ENCODE measurements at places on chromosomes 6 and 20. TPM values are rescaled to one million over a fixed set of nuclear protein-coding genes. Genes with fewer than 3 reads are reported as not detected.

DNA sequence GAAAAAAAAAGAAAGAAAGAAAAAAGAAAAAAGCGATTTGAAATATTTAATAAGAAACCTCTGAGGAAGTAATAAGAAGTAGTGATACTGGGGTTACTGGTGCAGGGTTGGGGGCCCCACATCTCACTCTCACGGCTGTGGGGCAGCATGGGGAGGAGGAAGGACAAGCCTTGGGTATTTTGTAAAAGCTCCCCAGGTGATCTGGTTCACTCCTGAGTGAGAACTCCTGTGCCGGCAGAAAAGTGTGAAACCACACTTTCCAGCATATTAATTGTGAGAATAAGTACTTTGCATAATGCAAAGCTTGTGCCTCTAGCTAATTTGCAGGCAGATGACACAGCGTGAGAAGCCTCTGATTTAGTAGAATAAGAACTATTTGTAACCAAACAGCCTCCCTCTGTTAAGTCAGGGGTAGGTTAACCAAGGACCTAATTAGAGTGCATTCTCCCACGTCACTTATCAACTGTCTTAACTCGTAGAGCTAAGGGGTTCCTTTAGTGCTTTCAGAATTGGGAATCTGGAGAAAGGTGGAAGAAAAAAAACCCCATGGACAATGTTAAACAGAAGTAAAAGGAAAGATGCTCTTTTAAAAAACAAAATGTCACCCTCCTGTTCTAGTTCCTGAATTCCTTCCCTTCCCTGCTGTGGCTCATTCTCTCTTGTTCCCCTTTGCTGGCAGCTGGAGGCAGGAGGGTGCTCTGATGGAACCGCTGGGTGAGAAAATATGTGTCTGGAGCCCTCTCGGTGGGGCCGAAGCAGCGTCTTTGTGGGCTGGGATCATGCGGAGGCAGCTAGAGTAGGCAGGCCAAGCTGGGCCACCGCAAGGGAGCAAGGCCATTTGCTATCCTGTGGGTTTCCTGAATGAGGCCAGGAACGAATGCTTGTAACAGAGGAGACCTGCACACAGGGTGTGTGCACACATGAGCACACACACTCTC is 108.7 kb downstream of the FYN start:
- DNase-seq: peak; percentile 26

GRCh38 chr6:69790629-69791028 is 6.2 kb downstream of the LMBRD1 start:
- DNase-seq: no peak

- no peak for DNase-seq
Observed at GRCh38 chr6:75800708-75801505, 51.9 kb downstream of the MYO6 start.

GRCh38 chr20:38191654-38192053 is 26.6 kb upstream of the TGM2 start:
- no peak for DNase-seq

MEI4 gene
- not detected for total RNA-seq

RAET1G gene
- total RNA-seq: not detected

DNA sequence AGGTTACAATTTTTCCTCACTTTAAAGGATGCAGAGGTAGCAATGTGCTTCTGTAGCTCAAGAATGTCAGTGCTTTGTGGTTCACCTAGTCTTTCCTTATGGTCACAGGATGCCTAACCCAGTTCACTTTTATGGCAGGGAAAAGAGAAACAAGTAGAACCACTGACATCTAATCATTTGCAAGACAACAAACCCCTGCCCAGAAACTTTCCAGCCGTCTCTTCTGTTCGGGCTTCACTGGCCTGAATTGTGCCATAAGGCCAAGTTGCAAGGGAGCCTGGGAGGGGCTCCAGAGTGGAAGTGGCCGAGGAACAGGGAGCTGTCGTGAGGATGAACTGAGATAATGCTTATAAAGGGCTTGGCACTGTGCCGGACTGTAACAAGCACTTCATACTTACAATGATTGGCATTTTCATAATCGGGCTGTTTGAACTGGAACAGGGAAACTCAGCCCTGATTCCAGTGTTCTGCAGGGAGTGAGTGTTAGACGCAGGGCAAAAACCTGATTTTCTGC is 212.6 kb downstream of the BCAS1 start:
- DNase-seq: no peak

SPATA2 gene
- total RNA-seq: 16.0 TPM

DNA sequence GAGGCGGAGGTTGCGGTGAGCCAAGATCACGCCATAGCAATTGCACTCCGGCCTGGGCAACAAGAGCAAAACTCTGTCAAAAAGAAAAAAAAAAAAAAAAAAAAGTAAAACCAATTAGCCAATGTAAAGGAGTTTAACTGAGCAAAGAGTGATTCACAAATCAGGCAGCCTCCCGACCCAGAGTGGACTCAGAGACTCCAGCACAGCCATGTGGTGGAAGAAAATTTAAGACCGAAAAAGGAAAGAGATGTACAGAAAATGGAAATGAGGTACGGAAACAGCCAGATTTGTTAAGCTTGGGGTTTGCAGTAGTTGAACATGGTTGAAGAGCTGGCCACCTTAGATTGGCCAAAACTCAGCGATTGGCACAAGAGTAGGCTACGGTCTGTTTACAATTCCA is 51.4 kb downstream of the ERMARD start:
- DNase-seq: no peak

- no peak for DNase-seq
Observed at GRCh38 chr6:110183292-110183885, 3.2 kb downstream of the CDC40 start.

DNA sequence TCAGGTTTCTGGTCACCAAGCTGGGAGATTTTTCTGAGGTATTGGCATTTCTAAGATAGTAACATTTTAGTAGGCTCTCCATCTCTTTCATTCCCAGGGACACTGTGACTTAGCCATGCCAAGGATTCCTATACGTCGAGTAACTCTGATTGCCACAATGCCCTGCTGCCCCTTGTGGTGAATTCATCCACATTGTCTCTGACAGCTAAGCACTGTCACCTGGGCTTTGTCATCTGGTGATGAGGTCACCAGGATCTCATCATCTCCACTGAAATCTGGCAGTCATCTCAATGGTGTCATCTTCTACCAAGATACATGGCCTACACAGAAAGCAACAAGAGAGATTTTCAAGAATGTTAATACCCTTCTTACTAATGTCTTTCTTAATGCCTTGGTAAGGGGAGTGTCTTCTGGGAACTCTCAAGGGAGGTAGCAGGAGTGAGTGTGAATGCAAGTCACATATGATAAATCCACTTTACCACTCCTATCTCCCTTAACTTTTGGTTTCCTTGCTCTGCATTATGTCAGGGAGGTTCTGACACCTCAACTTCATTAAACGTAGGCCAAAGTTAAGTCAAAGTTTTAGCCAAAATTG is 246.7 kb downstream of the CD109 start:
- DNase-seq: no peak

SLC17A1 gene
- not detected for total RNA-seq

- DNase-seq: no peak
Observed at GRCh38 chr20:16158090-16158975, 414.9 kb downstream of the KIF16B start.

- DNase-seq: no peak
Observed at GRCh38 chr6:42460883-42461282, 9.2 kb upstream of the TRERF1 start.

DNA sequence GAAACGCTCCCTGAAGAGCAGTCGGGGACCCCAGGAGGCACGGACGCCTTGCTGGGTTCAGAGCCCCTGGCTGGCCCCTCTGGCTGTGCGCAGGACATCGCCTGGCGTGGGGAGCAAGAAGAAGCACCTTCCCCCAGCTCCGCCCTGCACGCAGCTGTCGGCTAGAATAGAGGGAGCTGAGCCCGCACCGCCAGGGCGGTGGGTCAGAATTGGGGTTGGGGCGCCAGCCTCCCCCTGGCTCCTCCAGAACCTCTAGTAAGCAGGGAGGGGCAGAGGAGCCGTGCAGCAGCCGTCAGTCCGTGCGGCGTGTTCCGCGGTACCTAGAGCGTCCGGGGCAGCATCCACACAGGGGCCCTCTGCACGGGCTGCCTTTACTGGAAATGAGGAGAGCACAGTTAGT is 53.2 kb downstream of the KCNQ2 start:
- no peak for DNase-seq

DBNDD2 gene
- 13.2 TPM for total RNA-seq

Measured in CD4-positive, alpha-beta T cell (primary cell).